Skeletal muscle tissue (tissue), 5 donors: ENCODE measurements at places on chromosomes 2 and 18. TPM values are rescaled to one million over a fixed set of nuclear protein-coding genes. Genes with fewer than 3 reads are reported as not detected.

Gene GAREM1
- total RNA-seq, result 5.2 TPM

Gene SLC4A3
- 2.1 TPM for total RNA-seq

Gene REEP1
- total RNA-seq, result 24.0 TPM

Gene TCF4
- total RNA-seq, result 205 TPM

Gene CIB4
- total RNA-seq, result not detected

Gene UGT1A9
- total RNA-seq, result not detected

Gene NCKAP5
- total RNA-seq, result 5.7 TPM

Gene EDAR
- not detected for total RNA-seq

Gene AQP12A
- not detected for total RNA-seq

Gene FZD7
- 42.8 TPM for total RNA-seq
